ENCODE measurements at places on chromosomes 16 and 17.

GRCh38 chr17:20234276-20234675, 225.1 kb downstream of the SPECC1 start:
- H3K27ac ChIP-seq: no peak overlapping the region
- H3K36me3 ChIP-seq: no peaks in the 10 kb centered on the region
- no peak overlapping the region for H3K4me3 ChIP-seq
- H3K4me1 ChIP-seq: no peaks in the 10 kb centered on the region

DNA sequence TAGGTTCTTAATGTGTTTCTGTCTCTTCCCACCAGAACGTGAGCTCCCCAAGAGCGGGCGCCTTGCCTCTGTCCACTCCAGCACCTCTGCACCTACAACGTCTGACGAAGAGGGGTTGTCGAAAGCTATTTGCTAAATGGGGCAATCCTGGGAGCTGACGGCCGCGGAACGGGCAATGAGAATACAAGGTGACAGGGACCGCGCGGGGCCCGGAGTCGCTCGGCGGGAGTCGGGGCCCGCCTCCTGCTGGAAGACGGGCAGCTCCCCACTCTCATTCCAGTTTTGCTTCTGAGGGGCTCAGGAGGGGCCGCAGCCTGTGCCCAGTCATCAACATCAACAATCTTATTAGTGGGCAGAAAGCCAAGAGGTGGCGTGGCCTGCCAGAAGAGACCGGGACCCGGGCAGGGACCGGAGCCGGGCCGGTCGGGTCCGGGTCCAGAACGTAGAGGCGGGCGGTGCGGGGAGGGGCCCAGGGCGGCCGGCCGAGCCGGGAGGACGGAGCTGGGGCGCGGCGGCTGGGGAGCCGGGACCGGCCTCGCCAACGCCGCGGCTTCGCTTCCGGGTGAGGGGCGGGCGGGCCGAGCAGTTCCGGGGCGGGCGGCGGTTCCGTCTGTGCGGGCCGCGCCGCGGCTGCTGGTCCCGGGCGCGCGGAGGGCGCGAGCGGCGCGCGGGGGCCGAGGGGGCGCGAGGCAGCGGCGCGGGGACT, at the start of gene MOSMO:
MOSMO (plus strand) TSS at position 603 of the 706 bp plus-strand sequence. CDS start 191 bp downstream, outside the sequence.
- no peaks in the 10 kb centered on the region for H3K4me1 ChIP-seq
- peak within 1 kb of the TSS; percentile 72 for H3K27ac ChIP-seq
- H3K27me3 ChIP-seq: no peaks in the 10 kb centered on the region
- DNase-seq: peak; percentile 60
- peak within 1 kb of the TSS; percentile 95 for H3K4me3 ChIP-seq

GRCh38 chr17:1915889-1916288, 86.1 kb downstream of the RPA1 start:
- DNase-seq: no peak
- H3K4me3 ChIP-seq: no peak overlapping the region
- H3K4me1 ChIP-seq: no peaks in the 10 kb centered on the region
- no peaks in the 10 kb centered on the region for H3K36me3 ChIP-seq

- no peak for DNase-seq
- no peak overlapping the region for H3K4me3 ChIP-seq
- H3K4me1 ChIP-seq: 0 out of 2 replicates have a peak, but pooled peaks cover 3% of the 10 kb centered on the region
- H3K27ac ChIP-seq: no peak overlapping the region
- H3K36me3 ChIP-seq: peaks cover under 1% of the 10 kb centered on the region
Measured at GRCh38 chr16:78105517-78105916, 6.1 kb downstream of the WWOX start.

DNA sequence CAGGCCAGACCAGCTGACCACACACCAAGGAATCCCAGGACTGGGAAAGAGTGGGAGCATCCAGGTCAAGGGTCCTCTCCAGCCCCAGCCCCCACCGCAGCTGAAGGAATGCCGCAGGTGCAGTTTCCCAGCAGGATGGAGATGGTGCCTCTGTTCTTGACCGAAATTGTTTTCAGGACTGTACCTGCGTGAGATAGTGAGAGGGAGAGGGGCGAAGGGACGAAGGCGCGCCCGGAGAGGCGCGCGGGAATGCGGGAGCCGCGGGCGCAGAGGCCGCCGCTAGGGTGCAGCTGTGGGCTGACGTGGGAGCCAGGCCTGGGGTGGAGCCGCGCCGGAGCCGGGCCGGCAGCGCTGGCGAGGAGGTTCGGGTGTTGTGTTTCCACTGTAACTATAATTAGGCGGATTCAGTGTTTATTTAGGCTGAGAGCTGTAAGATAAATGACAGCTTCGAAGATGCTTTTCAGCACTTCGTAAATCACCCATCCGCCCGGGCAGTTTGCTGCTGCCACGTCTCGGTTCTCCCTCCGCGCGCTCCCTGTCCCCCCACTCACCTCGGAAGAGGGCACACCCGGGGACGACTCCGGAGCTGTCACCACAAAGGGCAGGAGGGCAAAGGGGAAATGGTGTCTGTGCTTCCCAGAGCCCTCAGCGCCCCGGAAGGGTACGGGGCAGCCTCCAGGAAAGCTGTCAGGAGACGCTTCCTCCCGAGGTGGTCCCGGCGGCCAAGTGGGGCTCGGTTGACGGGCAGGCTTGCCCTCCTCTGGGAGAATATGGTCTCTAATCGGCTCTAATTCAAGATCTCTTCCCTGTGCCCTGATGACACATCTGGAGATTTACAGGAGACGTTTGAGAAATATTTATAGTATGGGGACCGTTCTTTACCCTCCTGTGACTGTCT, 38.2 kb downstream of the HOXB1 start:
- H3K4me3 ChIP-seq: peak overlapping the region; percentile 15
- no peaks in the 10 kb centered on the region for H3K36me3 ChIP-seq
- H3K27me3 ChIP-seq: peaks cover 5% of the 10 kb centered on the region
- DNase-seq: peak; percentile 80
- no peak overlapping the region for H3K27ac ChIP-seq

- H3K27ac ChIP-seq: peak overlapping the region; percentile 86
- DNase-seq: peak; percentile 77
- H3K4me3 ChIP-seq: no peak overlapping the region
- no peaks in the 10 kb centered on the region for H3K36me3 ChIP-seq
- no peaks in the 10 kb centered on the region for H3K27me3 ChIP-seq
Measured at GRCh38 chr17:64187093-64187895, 57.4 kb upstream of the ERN1 start.

- DNase-seq: no peak
- H3K27me3 ChIP-seq: no peaks in the 10 kb centered on the region
- no peaks in the 10 kb centered on the region for H3K36me3 ChIP-seq
- no peak overlapping the region for H3K4me3 ChIP-seq
Measured at GRCh38 chr16:23279721-23280153, 22.4 kb upstream of the SCNN1B start.

DNA sequence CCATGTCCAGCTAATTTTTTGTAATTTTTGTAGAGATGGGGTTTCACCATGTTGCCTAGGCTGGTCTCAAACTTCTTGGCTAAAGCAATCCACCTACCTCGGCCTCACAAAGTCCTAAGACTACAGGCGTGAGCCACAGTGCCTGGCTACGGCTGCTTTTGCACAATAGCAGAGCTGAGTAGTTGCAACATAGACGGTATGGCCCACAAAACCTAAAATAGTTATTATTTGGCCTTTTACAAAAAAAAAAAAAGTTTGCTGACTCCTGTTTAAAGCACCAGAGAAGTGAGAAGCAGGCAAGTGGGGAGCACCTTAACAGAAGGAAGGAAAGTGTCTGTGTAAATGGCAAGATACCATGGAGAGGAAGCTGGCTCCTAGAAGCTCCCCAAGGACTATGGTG, 5.3 kb upstream of the HSF5 start:
- no peaks in the 10 kb centered on the region for H3K27me3 ChIP-seq
- H3K27ac ChIP-seq: peak overlapping the region; percentile 66
- peaks cover 49% of the 10 kb centered on the region for H3K4me1 ChIP-seq
- H3K36me3 ChIP-seq: peaks cover 15% of the 10 kb centered on the region
- DNase-seq: no peak
- no peak overlapping the region for H3K4me3 ChIP-seq

DNA sequence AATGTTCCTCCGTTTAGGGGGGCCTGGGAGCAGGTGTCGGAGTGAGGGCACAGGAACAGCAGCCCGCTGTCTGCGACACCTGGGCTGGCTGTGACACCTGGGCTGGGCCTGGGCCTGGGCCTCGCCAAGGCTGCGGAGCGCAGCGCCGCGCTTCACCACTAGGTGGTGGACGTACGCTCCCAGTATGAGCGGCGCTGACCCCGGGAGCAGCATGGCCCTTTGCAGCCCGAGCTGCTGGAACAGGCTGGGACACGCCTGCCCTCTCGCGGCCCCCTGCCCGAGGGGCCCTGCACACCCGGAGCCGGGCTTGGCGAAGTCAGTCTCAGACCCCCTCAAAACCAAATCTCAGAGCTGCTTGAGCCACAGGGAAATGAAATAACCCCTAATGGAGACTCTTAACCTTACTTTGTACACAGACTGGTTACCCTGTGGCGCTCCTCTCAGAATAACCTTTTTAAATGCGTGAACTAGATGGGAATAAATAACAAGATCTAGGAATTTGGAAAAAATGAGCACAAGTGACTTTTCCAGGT, 38.6 kb upstream of the FA2H start:
- no peaks in the 10 kb centered on the region for H3K36me3 ChIP-seq
- no peaks in the 10 kb centered on the region for H3K27me3 ChIP-seq
- H3K4me1 ChIP-seq: peaks cover 51% of the 10 kb centered on the region
- no peak overlapping the region for H3K27ac ChIP-seq
- no peak overlapping the region for H3K4me3 ChIP-seq
- peak; percentile 94 for DNase-seq

- H3K27ac ChIP-seq: no peak overlapping the region
- H3K27me3 ChIP-seq: no peaks in the 10 kb centered on the region
- no peak for DNase-seq
- H3K4me1 ChIP-seq: no peaks in the 10 kb centered on the region
Measured at GRCh38 chr17:29096094-29096493, 53.2 kb downstream of the PIPOX start.

DNA sequence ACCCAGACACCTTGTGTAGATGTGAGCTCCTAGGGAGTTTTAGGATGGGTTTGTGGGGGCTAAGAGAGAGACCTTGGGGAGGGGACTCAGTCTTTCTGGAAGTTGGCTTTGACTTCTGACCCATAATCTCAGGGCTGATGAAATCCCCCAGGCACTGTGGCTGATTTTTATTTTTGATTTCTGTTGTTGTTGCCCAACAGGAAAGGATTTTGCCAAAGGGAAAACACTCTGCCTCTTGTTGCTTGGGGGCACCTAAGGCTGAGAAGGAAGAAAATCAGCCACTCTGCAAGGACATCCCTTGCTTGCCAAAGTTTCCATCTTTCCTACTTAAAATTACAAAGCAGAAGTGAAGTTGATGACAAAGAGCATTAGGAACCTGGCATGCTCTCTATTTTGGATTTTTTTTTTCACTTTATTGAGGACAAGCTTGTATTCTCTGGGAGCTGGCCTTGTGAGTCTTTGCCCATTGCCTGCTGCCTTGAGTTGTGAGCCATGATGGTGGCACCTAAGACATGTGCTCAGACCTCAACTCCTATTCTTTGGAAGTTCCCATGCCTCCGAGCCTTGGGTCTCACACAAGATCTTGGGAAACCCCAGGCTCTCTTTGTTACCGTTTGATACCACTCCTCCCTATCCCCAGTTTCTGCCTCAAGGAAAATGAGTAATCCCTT, 3.2 kb upstream of the C1QTNF1 start:
- H3K27me3 ChIP-seq: no peaks in the 10 kb centered on the region
- DNase-seq: peak; percentile 3
- H3K4me3 ChIP-seq: no peak overlapping the region
- H3K4me1 ChIP-seq: peaks cover 57% of the 10 kb centered on the region

DNA sequence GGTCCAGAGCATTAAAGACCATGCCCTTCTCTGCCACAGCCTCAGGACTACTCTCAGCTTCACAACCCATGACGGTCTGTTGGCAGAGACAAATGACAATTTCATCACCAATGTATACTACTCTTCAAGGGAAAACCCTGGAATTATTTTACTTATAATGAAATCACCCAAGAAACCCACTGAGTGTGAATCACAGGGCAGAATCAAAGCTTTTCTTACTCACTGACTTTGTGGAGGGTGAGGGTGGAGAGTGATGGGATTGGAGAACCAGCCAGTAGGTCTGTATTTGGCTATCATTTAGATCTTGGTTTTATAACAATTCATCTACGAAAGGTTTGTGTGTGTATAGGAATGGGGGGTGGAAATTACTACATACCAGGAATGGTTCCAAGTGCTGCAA, 442.6 kb downstream of the SHISA9 start:
- H3K27me3 ChIP-seq: no peaks in the 10 kb centered on the region
- H3K36me3 ChIP-seq: no peaks in the 10 kb centered on the region
- H3K4me1 ChIP-seq: peaks cover 7% of the 10 kb centered on the region
- no peak overlapping the region for H3K4me3 ChIP-seq
- no peak for DNase-seq
- H3K27ac ChIP-seq: no peak overlapping the region

DNA sequence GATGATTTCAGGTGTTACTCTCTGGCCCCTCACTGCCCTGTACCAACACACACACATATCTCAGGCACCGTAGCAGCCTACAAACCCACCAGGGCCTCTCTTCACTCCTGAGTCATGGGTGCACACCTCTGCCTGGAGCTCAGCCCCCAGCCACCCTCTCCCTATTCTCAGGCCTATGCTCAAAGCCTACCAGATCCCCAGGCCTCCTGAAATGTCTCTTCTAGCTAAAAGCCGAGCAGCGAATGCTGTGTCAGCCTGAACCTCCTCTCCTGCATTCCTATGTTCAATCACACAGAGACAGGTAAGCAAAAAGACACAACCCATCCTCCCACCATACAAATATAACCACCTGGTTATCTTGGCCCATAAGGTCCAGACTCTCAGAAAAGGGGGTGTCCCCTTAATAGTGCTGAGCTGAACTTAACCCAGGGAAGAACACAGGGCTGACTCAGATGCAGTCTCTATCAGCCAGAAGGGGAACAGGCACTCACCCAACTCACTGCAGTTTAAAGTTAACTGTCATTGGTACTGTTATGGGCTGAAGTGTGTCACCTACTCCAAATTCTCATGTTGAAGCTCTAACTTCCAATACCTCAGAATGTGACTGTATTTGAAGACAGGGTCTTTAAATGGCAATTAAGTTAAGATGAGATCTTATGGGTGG, 62.0 kb upstream of the TEKT3 start:
- no peak for DNase-seq
- H3K36me3 ChIP-seq: no peaks in the 10 kb centered on the region
- no peak overlapping the region for H3K27ac ChIP-seq
- no peaks in the 10 kb centered on the region for H3K27me3 ChIP-seq
- no peaks in the 10 kb centered on the region for H3K4me1 ChIP-seq

- no peaks in the 10 kb centered on the region for H3K27me3 ChIP-seq
- H3K36me3 ChIP-seq: no peaks in the 10 kb centered on the region
- H3K4me1 ChIP-seq: peaks cover 29% of the 10 kb centered on the region
- peak overlapping the region; percentile 66 for H3K27ac ChIP-seq
- DNase-seq: peak; percentile 84
Measured at GRCh38 chr16:593406-593805, 3.5 kb downstream of the RAB40C start.

GRCh38 chr16:60686824-60687223, 1349.4 kb downstream of the CDH8 start:
- no peak for DNase-seq
- no peaks in the 10 kb centered on the region for H3K4me1 ChIP-seq
- no peaks in the 10 kb centered on the region for H3K36me3 ChIP-seq
- no peak overlapping the region for H3K27ac ChIP-seq
- H3K27me3 ChIP-seq: no peaks in the 10 kb centered on the region
- H3K4me3 ChIP-seq: no peak overlapping the region

DNA sequence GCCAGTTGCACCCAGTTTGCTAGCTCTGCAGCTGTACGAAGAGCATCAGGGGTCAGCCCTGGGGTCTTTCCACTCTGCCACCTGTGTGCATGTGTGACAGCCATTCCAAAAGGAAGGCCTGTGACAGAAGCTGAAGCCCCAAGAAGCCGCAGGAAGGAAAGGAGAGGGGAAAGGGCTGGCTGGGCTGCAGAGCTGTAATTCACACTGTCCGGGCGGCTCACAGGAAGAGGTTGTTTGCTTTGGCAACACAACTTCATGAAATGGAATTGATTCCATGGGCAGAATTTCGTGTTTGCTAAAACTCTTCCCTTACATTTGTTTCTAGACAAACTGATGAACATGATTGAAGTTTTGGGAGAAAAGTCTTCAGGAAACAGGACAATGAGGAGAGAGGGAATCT, 14.8 kb downstream of the TMEM204 start:
- H3K27me3 ChIP-seq: no peaks in the 10 kb centered on the region
- no peak overlapping the region for H3K27ac ChIP-seq
- H3K4me3 ChIP-seq: no peak overlapping the region
- DNase-seq: no peak
- H3K36me3 ChIP-seq: no peaks in the 10 kb centered on the region
